Endodermal cell (in vitro differentiated cells): ENCODE measurements at places on chromosomes 1 and 21. TPM values are rescaled to one million over a fixed set of nuclear protein-coding genes. Genes with fewer than 3 reads are reported as not detected.

DNA sequence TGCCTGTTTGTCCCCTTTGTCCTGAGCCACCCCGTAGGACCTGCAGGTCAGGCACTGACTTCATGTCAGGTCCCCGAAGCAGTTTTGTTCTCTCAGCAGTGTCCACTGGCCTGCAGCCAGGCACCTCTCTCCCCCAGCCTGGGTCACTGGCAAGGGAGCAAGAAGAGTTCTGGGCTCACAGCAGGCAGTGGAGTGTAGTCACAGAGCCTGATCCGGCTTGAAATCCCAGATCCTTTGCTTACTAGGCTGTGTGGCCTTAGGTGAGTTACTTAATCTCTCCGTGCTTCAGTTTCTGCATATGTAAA lies 34.2 kb downstream of the L1TD1 start:
- peak; percentile 51 for DNase-seq

- DNase-seq: no peak
These were observed 392.7 kb upstream of the LRRC7 start for GRCh38 chr1:69175053-69175452.

DNA sequence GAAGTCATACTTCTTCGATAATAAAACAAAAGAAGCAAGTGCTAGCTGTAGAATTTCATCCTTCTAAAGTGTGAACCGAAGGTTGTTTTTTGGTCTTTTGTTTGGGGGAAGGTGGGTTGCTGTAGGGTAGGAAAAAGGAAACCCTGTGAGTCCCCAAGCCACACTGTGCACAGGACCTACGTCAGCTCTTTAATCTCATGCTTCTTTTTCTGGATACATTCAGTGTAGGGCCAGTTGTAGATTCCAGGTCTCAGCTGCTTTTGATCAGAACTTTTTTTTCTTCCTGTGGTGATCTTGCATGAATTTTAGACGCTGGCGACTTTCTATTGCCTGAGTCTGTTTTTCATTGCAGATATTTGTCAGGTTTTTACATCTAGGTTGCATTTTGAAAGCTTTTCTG lies 40.2 kb downstream of the BCL9 start:
- no peak for DNase-seq

GRCh38 chr21:42929969-42930368 lies 4.5 kb upstream of the ERVH48-1 start:
- peak; percentile 76 for DNase-seq

GRCh38 chr1:52334906-52335528 lies 31.0 kb downstream of the CC2D1B start:
- DNase-seq: no peak

DNA sequence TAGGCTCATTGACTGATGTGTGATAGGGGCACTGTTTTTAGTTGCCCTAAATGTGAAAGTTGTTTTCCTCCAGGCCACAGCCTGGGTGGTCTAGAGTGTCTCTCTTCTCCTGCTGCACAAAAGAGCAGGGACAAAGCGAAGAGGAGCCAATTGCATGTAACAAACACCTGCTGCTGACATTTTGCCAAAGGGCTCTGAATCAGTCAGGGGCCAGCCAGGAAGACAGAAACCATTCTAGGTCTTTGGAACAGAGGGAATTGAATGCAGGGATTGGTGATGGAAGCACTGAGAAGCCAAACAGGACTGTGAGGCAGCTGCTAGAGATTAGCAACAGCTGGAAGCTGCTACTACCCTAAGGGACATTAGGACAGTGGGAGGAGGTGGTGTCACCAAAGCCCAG lies 185.3 kb upstream of the POU3F1 start:
- no peak for DNase-seq

GRCh38 chr21:44299085-44299457 lies 782 bp upstream of the PFKL start:
- no peak for DNase-seq

GRCh38 chr1:161195171-161195570 lies 3.7 kb downstream of the ADAMTS4 start:
- no peak for DNase-seq

DNA sequence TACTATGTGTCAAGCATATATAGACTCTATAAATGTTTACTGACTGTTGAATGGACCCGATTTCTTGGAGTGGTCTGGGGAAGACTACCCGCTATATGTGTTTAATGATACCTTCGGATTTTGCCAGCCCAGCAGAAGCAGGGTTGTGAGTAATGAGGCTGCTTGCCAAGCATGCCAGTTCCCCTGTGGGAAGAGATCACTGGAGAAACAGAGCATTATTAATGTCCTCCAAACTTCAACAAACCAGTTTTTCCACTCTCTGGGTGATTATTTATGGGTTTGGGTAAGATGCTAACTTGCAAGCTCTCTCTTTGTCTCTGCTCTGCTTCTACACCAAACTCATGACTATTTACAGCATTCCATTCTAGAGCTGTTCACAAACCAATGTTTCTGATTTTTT lies 25.1 kb upstream of the PHGDH start:
- DNase-seq: no peak

GRCh38 chr1:171653796-171654195 lies 1.3 kb upstream of the MYOC start:
- no peak for DNase-seq

DNA sequence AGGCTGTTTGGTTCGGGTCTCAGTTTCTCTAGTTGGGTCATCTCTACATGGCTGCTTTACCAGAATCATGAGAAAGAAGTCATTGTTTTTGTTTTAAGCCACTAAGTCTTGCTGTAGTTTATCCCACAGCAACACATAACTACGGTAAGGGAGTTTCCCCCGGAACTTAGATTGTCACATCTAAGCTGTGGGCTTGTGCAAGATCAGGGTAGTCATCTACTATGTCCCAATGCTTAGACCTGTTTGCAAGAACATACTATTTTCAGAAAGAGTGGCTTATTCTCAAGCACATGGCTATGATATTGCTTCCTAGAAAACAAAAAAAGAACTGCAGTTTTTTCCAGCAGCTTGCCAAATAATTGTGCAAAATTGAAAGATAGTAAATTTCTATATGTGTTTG lies 18.0 kb upstream of the OLIG2 start:
- DNase-seq: no peak

DNA sequence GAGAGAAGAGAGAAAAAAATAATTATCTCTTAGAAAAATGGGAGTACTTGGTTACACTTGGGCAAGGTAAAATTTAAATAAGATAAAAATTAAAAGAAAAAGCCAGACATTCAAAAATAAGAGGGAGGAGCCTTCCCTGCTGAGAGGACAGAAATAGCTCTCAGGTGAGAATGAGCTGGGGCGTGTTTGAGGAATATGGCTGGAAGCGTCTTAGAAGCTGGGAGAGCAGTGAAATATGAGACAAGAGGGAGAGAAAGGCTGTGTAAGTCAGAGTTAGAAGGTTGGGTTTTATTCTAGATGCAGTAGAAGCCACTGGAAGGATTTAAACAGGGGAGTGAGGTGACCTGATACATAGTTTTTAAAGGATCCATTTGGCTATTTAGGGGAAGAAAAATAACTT lies 154.2 kb upstream of the L1TD1 start:
- DNase-seq: peak; percentile 57

- DNase-seq: no peak
These were observed 108.8 kb upstream of the KCNK1 start for GRCh38 chr1:233505130-233505529.

- DNase-seq: no peak
These were observed 9.0 kb downstream of the YTHDF2 start for GRCh38 chr1:28745653-28746173.

GRCh38 chr1:175009532-175009931 lies 9.8 kb downstream of the CACYBP start:
- DNase-seq: no peak

- DNase-seq: no peak
These were observed 16.0 kb upstream of the XCL1 start for GRCh38 chr1:168560370-168560769.

- no peak for DNase-seq
These were observed 11.3 kb upstream of the SLC1A7 start for GRCh38 chr1:53153752-53154151.

DNA sequence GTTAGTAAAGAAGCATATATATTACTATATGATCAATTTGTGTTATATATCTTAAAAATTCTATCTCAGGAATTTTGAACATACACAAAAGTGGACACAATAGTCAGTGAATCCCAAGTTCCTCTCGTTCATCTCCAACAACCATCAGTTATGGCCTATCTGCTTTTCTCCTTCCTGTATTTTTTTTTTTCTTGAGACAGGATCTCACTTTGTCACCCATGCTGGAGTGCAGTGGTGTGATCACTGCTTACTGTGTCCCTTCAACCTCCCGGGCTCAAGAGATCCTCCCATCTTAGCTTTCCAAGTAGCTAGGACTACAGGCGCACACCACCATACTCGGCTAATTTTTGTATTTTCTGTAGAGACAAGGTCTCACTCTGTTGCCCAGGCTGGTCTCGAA lies 9.4 kb downstream of the SPEN start:
- DNase-seq: no peak

DNA sequence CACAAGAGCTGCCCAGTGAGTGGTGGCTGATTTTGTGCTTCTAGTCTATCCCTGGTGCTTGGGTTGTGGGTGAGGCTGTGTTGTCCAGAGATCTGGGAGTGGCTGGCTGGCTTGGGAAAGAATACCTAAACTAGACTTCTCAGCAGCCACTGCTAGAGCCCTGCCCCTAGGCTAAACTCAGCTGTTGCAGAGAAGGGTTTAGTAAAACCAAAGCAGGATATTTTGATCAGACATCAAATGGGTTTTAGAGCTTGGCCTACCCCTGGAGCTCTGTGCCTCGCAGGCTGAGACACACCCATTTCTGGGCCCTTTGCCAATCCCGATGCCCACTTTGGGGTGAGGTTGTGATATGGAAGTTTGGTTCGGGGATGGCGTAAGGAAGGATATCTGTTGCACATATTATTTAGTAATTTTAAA lies 88.5 kb downstream of the UCK2 start:
- DNase-seq: no peak

- peak; percentile 62 for DNase-seq
These were observed at the start of gene KLHDC8A for GRCh38 chr1:205356440-205357139. KLHDC8A (minus strand) TSS chr1:205356922; CDS start chr1:205343604, 13,318 bp downstream.

DNA sequence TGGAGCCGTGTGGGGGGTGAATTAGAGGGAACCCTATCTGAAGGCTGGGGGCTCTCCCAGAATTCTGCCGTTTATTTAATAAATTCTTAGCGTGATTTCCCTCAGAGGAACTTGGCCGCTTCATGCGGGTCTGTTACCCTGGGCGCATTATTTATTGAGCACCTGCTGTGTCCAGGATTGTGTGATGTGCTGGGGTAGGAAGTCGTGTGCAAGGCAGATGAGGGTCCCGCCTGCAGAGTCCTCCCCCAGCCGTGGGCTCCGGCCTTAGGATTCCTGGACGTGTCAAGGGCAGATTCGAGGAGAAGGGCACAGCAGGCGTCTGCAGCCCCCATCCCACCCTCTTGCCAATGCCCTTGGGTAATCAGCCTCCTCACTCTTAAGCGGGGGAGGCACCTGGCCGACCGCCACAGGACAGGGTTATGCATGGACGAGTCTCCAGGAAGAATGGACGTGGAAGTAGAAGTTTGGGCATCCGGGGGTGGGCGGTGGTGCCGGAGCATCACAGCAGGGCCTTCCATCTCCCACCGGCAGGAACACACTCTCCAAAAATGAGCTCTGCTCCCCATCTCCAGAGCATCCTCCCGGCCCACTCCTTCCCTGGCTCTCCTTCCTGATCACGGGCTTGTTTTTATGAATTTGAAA lies 233.3 kb upstream of the C1orf174 start:
- DNase-seq: no peak

- no peak for DNase-seq
These were observed 79.5 kb upstream of the DNAJC6 start for GRCh38 chr1:65229754-65230339.

DNA sequence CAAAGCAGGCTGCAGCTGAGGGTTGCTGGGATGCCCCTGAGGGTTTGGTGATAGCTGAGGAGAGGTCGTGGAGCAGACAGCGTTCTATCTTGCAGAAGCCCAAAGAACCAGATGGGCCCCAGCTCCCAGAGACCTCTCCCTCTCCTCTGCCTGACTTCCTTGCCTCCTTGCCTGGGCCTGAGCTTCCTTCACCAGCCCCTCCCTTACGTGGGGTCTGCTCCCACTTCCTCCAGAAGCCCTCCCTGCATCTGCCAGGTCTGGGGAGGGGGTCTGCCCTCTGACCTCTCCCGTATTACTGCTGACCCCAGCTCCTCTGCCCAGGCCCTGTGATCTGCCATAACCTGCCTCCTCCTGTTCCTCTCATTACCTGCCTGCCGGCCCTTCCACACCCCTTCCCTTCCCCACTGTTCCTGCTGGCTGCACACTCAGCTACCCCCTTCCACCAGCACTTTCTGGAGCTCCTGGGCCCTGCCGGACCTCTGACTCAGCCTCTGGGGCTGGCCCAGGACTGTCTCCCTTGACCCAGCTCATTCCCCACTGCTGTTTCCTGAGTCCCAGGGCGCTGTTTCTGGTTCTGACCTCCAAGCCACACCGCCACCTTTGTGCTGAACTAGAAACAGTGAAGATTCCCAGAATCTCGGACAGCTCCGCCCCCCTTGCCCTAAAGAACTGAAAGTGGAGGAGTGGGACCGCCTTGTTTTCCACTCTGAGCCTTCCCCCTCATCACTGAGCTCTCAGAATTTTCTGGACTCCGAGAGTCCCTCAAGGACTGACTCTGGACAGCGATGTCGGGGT lies 237.7 kb upstream of the C1orf174 start:
- peak; percentile 78 for DNase-seq

GRCh38 chr1:200610846-200611245 lies 9.7 kb downstream of the KIF14 start:
- no peak for DNase-seq

GRCh38 chr1:89995598-89996449 lies 914 bp downstream of the ZNF326 start:
- DNase-seq: no peak

DNA sequence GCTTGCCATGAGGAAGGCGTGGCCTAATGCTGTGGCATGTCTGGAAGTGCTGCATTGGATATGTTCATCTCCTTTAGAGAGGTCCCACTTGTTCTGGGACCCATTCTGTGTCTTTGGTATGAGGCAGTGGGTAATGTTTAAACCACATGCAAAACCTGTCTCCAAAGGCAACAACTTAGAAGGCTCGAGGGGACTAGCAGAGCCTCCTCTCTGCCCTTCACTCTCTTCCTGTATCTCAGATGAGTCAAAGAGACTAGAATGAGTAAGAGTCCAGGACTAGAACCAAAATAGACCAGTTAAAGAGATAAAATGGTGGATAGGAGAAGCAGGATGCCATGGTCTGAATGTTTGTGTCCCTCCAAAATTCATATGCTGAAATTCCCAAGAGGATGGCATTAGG lies 220.8 kb upstream of the KIAA0040 start:
- no peak for DNase-seq

AADACL3 gene
- total RNA-seq: not detected in 3 replicates

KCNQ4 gene
- 0.22 to 0.90 TPM (median 0.45 TPM) in 3 replicates for total RNA-seq

RAB25 gene
- 78.5 and 82.0 TPM in 2 replicates for total RNA-seq

DDX20 gene
- 19.7 and 19.8 TPM in 2 replicates for total RNA-seq

ADAM30 gene
- not detected in 2 replicates for total RNA-seq

PEA15 gene
- total RNA-seq: 56.3 and 61.3 TPM in 2 replicates

F5 gene
- 0.09 and 0.20 TPM in 2 replicates for total RNA-seq

BARHL2 gene
- 0.23 TPM in 1 of 3 replicates, not detected in the others for total RNA-seq

HENMT1 gene
- total RNA-seq: 1.7 to 5.0 TPM (median 4.3 TPM) in 3 replicates

CD52 gene
- total RNA-seq: 3.7 to 6.0 TPM (median 5.3 TPM) in 3 replicates

NUF2 gene
- 28.2 to 43.8 TPM (median 35.8 TPM) in 3 replicates for total RNA-seq

SELL gene
- not detected in 2 replicates for total RNA-seq

SAMD13 gene
- total RNA-seq: 1.4 and 1.8 TPM in 2 replicates

MCOLN3 gene
- 7.7 to 10.1 TPM (median 9.8 TPM) in 3 replicates for total RNA-seq

ENSA gene
- 266 to 360 TPM (median 286 TPM) in 3 replicates for total RNA-seq
